ENCODE measurements at places on chromosomes 13 and 19.

DNA sequence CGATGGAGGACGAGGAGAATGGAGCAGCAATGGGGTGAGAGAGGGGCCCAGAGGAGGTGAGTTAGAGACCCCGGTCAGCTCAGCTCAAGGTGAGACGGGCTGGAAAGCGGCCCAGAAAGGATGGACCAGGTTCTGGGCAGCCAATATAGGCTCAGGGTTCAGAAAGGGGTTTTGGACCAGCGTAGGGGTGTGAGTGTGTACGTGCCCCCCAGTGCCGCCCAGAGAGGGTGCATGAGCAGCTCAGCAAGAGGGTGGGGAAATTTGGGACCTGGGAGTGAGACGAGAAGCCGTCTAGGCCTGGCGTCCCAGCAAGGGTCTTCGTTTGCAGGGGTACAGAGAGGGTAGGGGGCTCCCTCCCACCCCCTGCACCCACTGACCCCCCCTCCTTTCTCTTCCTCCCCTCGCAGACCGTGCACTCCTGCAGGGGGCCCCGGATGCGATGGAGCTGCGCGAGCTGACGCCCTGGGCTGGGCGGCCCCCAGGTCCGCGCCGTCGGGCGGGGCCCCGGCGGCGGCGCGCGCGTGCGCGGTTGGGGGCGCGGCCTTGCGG, 12.1 kb downstream of the FUT6 start:
- DNase-seq: no peak

DNA sequence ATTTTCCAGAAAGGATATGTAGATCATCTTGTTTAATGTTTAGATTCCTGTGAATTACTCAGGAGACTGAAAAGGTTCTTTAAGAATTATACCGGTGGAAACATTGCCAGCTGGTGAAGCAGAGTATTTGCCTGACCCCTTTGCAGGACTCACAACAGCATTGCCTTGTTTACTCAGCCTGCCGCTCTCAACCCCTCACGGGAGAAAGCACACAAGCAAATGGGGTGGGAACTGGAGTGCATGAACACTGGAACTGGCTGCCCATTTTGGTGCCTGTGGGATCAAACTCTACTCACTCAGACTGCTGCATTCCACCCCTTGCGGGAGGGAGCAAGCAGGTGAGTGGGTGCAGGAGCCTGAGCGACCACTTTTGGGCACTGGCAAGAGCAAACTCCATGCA, 804.7 kb upstream of the SLITRK1 start:
- no peak for DNase-seq

DNA sequence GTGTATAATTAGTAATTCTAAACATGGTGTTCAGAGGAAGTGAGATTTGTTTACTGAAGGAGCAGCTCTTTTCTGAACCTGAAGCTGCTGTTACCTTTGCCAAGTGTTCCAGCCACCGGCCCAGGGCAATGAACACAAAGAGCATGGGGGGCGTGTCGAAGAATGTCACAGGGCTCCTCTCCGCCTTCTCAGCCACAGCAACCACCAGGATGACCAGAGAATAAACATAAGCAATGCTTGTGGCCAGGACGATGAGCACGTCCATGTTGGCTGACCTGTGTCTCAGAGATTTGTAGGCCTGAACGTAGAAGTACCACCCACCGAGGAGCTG, 53.1 kb downstream of the ATP7B start:
- no peak for DNase-seq

DNA sequence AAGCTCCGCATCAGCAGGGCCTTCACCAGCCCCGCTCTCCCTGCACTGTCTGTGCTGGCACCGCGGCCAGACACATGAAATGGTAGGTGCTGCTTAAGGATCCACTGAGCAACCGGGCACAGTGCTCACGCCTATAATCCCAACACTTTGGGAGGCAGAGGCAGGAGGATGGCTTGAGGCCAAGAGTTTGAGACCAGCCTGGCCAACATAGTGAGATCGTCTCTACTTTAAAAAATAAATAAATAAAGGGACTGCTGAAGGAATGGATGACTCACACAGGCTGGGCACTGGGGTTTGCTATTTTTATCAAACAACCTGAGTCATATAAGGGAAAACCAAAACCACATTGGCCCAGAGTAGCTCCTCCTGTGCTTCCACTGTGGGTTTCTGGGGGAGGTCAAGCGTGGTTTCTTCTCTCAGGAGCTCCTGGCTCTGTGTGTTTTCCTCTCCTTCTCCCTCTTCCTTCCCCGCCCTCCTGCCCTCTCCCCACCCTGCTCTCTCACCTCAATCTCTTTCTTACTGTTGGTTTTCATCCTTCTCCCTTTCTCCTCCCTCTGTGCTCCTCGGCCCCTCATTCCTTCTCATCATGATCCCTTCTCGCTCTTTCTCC, 21.3 kb downstream of the VRK3 start:
- peak; percentile 74 for DNase-seq

GRCh38 chr13:36480726-36481427, 48.6 kb downstream of the CCNA1 start:
- DNase-seq: no peak

DNA sequence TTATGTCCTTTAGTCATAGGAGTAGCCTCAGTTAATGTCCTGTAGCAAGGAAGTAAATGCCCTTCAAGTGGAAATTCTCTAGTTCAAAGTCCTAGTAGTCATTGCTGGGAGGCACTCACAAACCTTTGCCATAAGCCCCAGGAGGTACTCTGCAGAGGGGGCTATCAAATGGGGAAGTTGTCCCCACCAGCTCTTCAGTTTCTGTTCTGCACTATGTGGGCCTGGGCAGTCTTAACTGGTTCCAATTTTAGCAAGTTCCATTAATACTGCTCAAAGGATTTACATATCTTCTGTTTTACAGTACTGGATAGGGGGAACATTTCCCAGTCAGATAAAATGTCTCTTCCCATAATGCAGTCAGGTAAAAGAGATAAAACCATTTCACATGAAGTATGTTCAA, 101.3 kb downstream of the B3GLCT start:
- no peak for DNase-seq

- no peak for DNase-seq
Observed at GRCh38 chr19:36265064-36265463, 50.2 kb downstream of the ZNF146 start.

DNA sequence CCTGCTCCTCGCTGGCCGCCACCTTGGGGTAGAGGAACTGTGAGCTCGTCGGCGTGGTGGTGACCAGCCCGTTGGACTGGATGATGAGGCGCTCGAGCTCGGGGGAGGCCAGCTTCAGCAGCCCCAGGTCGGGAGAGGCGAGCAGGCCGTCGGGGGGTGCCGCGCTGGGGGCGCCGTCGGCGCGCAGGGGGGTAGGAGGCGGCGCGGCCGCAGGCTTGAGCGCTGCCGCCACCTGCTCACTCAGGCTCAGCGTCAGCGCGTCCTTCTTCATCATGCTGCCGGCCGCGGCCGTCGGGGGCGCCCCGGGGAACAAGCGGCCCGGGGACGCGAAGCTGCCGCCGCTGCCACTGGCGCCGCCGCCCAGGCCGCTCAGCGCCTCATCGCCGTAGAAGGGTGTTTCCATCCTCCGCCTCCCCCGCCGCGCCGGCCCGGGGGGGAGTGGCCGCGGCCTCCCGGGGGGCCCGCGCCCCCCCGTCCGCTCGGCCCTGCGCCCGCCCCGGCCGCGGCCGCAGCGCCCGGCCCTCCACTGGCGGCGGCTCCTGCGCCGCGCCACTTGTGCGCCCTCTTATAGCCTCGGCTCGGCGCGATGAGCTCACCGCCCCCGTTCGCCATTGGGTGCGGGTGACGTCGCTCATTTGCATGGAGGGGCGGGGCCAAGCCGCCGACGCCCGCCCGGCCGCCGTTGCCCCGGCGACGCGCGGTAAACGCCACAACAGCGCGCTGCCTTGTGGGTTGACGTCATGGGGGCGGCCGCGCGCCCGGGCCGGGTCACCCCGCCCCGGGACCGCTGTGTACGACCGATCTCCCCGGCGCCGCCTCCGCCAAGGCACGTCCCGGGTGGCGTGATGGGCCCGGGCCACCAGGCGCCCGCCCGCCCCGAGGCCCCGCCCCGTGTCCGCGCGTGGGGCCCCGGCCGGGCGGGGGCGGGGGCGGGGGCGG, at the start of gene JUND:
Gene JUND (minus strand): TSS at position 541 of the 939 bp plus-strand sequence. CDS start 138 bp downstream, at position 403.
- DNase-seq: peak; percentile 98

DNA sequence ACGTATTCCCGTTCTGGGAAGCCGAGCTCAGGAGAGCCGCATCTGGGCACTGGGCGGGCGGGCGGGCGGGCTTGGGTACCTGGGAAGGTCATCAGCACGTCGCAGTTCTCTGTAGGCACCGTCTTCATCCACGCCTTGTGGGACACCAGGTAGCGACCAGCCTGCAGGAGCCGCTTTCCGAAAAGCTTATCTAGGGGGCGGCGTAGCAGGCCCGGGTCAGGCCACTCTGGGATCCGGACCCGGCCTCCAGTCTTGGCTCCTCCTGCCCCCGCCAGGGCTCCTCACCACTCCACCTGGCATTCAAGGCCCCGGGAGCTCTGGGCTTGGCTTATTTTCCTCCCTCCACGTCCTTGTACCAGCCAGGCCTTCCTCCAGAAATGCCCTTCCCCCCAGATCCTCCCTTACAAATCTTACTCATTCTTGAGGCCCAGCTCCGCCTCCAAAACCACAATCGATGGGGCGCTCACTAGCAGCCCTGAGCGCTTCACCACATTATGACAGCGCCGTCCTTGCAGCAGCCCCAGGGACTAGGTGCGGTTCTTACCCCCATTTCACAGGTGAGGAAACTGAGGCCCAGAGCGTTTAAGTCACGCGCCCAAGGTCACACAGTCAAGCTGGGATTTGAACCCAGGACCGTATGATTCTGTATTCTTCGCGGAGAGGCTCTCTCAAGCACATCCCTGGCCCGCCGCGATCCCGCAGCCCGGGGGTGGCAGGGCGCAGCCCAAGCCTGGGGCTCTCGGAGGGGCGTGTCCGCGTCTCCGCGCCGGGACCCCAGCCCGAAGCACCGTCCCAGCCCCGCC, 843 bp downstream of the ANO8 start:
- peak; percentile 68 for DNase-seq

GRCh38 chr13:99331881-99332293, 24.7 kb upstream of the GPR183 start:
- DNase-seq: no peak

- no peak for DNase-seq
Observed at GRCh38 chr13:101955764-101956163, 446.1 kb downstream of the FGF14 start.

GRCh38 chr13:69641773-69642172, 465.9 kb upstream of the ATXN8OS start:
- no peak for DNase-seq

GRCh38 chr13:52809310-52809769, 39.1 kb downstream of the PCDH8 start:
- DNase-seq: peak; percentile 79

DNA sequence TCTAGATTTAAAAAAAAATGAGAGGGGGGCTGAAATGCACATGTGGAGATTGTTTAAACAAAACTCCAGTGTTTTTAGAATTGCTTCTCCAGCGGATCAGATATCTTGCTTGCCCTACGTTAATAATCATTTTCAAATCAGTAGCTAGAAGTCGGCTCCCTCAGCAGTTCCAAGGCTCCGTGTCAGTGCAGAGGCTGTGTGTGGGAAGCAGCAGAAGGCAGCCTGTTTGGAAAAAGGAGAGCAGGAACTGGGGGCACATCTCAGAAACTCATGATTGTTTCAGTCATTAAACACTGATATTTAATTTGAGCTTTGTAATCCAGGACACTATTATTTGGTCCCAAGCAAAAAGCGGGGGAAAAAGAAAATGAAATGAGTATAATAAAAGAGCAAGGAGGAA, 50.9 kb downstream of the SOX21 start:
- DNase-seq: no peak

DNA sequence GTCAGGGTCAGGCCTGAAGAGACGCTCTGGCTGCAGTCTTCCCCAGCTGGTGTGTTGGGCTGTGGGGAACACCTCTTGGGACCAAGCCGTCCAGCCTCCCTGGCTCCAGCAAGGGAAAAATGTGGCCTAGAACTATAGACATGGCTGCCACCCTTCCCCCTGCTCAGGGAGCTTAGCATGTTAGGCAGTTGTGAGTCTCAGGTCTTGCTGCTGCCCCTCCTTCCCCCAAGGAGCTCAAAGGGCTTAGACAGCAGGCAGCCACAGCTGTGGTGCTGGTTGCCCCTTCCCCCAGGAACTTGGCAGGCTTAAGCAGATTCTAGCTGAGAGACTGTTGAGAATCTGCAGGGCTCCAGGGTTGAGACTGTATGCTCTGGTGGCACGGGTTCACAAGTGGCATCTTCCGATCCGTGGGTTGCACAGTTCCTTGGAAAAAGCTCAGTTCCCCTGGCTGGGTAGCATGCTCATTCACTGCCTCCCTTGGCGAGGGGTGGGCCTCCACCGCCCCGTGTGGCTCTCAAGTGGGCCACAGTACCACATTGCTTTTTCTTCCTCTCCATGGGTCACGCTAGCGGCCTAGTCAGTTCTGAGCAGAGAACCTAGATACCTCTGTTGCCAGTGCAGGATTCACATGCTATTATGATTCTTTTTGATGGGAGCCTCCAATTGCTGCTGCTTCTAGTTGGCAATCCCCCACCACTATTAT, 1258.6 kb downstream of the OLFM4 start:
- DNase-seq: no peak

DNA sequence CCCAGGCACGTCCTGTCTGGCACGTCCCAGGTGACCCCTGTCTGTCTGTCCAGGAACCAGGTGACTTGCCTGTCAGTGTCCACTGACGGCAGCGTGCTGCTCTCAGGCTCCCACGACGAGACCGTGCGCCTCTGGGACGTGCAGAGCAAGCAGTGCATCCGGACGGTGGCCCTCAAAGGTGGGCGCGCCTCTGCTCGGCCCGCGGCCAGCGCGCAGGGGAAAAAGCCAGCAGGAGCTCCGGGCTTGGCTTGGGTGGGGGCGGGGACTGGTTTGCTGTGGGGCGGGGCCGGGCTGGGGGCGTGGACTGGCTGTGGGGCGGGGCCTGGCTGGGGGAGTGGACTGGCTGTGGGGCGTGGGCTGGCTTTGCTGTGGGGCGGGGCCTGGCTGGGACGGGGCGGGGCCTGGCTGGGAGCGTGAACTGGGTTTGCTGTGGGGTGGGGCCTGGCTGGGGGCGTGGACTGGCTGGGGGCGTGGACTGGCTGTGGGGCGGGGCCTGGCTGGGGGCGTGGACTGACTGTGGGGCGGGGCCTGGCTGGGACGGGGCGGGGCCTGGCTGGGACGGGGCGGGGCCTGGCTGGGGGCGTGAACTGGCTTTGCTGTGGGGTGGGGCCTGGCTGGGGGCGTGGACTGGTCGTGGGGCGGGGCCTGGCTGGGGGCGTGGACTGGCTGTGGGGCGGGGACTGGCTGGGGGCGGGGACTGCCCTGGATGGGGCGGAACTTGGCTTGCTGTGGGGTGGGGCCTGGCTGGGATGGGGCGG, 7.2 kb downstream of the WDR18 start:
- DNase-seq: peak; percentile 63

GRCh38 chr13:110302997-110303396, 4.0 kb downstream of the COL4A1 start:
- no peak for DNase-seq

GRCh38 chr19:44753932-44754749, 5.6 kb downstream of the BCL3 start:
- peak; percentile 81 for DNase-seq
